Stimulated activated CD8-positive, alpha-beta memory T cell treated with anti-CD3 and anti-CD28 coated beads, Interleukin-7, amount 100 ng/mL, for 1 hour (primary cell): ENCODE measurements at places on chromosomes 4 and X.

GRCh38 chr4:65623506-65623905 is 46.8 kb downstream of the EPHA5 start:
- DNase-seq, result no peak

DNA sequence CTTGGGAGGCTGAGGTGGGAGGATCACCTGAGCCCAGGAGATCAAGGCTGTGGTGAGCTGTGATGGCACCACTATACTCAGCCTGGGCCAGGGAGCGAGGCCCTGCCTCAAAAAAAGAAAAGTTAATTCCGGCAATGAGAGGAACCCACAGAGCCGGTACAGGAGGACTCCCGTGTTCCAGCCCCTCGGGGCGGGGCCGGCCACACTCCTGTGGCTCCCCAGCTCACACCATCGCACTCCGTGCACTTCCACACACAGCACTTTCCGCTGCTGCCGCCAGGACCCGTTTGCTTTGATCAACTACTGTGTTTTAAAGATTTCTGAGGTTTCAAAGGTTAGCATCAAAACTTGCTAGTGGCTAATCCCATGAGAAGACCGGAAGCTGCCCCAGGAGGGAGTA is 171.7 kb downstream of the AFAP1 start:
- DNase-seq, result no peak

GRCh38 chr4:71006203-71006907 is 12.9 kb downstream of the DCK start:
- DNase-seq, result no peak

DNA sequence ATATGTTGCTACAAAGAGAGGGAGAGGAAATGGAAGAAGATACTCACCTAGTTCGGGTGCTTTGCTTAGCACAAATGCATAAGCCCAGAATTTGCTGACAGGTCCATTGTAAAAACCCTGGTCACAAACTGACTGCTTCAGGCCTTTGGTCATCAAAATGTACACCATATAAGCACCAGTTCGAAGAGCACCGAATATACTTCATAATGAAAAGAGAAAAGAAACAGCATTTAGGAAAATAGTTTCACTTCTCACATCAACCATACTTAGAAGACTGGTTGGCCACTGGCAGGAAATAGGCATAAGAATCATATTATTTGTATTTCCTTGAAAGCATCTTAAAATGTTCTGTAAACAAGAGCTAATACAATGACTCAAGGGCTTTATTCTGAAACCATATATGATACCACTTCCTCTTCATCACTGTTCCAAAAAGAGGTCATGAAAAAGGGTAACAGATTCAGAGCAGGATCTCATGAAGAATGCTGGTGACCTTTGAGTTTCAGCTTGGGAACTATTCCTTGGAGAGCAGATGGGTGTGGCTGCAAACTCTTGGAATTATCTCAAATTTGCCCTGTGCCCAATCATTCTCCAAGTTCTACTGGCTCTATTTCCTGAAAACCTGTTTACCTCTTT is 138.7 kb downstream of the ELOVL6 start:
- no peak for DNase-seq

DNA sequence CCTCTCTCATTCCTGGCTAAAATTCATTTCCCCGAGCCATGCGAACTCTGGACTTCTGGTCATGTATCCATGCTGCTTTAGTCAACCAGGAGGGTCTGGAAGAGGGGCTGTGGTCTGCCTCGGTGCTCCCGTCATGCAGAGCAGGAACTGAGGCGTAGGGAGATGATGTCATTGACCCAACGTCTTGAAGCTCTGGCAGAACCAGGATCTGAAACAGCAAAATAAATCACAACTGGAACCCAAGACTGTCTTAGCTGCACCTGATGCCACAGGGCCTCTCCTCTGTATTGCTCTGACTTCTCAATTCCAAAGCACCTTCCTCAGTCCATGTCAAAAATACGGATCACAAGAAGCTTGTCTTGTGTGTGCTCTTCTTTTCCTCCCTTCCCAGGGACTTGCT is 131.0 kb upstream of the LDB2 start:
- no peak for DNase-seq

DNA sequence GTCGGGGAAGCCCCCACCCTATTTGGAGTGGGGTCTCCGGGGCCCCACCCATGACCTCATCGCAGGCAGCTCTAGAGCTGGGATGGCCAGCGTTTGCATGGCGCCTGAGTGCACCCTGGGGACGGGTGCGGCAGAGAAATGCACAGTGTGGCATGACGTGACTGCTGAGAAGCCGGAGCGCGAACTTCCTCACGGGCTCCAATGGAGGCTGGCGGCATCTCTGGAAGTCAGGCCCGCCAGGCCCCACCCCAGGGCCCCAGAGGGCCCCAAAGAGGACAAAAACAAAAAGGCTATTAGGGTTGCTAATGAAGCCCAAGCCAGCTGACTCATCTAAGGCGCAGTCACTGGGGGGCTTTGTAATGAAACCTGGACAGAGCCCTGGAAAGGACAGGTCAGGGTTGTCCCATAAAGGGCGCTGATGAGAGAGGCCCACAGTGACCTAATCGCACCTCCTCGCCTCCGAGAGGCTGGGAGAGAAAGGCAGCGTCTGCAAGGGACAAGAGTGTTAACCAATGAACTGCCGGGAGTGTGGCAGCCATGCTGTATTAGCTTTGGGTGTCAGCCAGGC is 86.0 kb upstream of the C1QTNF7 start:
- no peak for DNase-seq

- no peak for DNase-seq
These were observed 15.0 kb upstream of the NAT8L start for GRCh38 chr4:2044119-2044485.

GRCh38 chr4:5124876-5125275 is 73.6 kb downstream of the STK32B start:
- DNase-seq, result no peak

GRCh38 chr4:91837608-91838029 is 466.1 kb upstream of the GRID2 start:
- no peak for DNase-seq

GRCh38 chrX:43973249-43974099 is at the start of gene NDP:
Gene NDP, minus strand, starts transcription at chrX:43973390. Its CDS starts 14,745 bp downstream, at chrX:43958645.
- DNase-seq, result no peak

DNA sequence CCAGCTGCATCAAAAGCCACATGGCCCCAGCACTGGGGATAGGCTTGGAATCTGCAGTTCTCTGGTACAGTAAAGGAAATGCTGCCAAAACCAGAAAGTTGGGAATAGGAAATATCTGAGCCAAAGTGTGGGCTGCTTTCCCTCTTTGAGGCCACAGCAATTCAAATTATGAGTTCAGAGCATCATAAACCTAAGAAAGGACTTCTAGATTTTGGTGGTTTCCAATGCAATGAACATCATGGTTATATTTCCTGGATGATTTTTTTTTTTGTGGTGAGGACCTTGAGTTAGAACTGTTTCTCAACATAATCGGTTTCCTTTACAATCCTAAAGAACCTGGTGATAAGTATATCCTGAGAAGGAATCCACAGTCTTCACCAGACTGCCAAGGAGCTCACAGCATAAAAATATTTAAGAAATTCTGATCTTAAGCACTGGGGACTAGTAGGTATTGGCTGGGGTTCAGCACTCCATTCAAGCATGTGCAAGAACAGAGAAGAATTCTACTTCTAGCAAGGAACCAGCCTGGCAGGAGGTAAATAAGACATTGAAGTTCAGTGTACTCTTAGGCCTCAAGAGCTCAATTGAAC is 29.8 kb upstream of the ARHGAP24 start:
- DNase-seq, result no peak

DNA sequence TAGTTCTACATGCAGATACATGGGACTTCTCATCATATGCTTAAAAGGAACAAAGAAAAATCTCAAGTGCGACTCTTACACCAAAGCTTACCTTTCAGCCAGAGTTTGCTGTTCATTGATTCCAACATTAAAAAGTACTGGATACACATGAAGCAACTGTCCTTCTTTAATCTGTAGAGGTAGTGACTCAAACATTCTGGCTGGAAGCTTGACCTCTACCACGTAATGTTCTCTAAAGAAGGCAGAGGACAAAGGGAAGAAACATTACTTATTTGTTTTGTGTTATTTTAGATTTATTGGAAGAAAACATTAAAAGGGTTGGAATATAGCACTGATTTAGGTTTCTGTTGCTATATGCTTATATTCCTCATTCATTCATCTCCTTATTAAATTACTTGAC is 476.1 kb downstream of the IL15 start:
- no peak for DNase-seq

GRCh38 chrX:74195605-74196004 is 108.4 kb upstream of the ZCCHC13 start:
- DNase-seq, result no peak

- no peak for DNase-seq
These were observed 6.4 kb upstream of the LONRF3 start for GRCh38 chrX:118968031-118968430.

DNA sequence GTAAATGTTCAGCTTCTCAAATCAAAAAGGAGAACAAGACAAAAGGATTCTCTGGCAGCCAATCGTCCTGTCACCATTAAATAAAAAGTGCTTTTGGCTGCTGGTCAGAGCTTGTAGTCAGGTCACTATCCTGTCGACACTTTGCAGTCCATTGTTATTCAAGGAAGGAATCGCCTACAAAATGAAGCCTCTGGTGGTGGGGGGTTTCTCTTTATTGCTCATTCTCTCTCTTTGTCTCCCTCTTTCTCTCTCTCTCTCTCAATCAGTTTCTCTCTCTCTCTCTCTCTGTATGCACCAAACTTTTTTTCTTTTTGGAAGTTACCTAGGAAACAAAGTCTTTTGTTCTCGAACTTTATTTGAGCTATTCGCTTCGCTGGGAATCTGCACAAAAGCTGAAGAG is 17.6 kb upstream of the SCML1 start:
- no peak for DNase-seq

- no peak for DNase-seq
These were observed 32.4 kb downstream of the FGFRL1 start for GRCh38 chr4:1043651-1044468.

DNA sequence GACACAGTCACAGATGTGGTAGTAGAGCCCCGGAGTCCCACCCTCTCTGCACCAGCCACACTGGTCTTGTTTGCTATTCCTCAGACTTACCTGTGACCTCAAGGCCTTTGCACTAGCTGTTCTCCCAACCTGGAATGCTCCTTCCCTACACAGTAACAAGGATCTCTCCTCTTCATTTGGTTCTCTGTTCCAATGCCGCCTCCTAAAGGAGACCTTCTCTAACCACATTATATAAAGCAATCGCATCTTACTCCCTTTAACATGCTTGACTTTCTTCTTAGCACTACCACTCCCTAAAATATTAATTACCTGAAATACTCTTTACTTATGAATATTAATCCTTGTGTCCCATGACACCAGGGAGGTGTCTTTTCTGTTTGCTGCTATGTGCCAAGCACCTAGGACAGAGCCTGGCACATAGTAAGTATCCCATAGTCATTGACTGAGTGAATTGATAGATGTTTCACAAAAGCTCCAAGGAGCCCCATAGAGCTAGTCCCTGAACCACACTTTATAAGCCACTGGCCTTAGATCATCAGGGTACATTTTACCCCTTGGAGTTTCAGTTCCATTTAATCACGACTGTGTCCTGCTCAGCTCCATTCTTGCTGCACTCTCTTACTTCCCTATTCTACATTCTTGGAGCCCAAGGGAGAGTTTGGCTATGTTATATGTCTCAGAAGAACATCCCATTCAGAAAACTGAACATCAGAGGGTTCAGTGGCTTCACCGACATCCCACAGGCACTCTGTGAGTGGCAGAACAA is 312.7 kb downstream of the RAB28 start:
- DNase-seq, result no peak

DNA sequence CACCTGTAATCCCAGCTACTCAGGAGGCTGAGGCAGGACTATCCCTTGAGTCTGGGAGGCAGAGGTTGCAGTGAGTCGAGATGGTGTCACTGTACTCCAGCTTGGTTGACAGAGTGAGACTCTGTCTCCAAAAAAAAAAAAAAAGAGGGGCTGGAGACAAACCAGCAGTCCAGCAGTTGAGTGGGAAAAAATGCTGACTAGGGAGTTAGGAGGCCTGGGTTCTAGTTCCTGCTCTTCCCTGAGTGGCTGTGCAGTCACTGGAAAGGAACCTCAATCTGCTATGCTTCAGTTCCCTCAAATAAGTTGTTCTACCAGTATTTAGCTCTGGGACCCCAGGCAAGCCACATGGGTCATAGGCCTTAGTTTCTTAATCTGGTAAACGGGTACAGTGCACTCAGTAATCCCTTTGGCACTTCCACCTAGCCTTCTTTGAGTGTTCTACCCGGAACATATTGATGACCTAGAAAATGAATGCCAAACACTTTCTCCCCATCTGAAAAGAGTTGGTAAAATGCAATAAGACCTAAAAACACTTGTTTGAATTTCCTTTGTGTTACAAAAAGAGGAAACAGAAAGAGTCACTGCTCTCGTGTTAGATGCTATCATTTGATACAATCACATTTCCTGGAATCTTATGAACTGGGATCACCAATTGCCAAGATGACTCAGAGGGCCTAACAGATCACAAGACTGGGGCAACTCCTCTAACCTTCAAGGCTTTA is 99.3 kb upstream of the EGFL6 start:
- DNase-seq, result no peak

- DNase-seq, result no peak
These were observed at the start of gene ARMCX4 for GRCh38 chrX:101485212-101485949. Gene ARMCX4, plus strand, starts transcription at chrX:101485456. Its CDS starts 3,134 bp downstream, at chrX:101488590.

- no peak for DNase-seq
These were observed 68.3 kb upstream of the RBPJ start for GRCh38 chr4:26252349-26253025.
